Stimulated activated naive CD4-positive, alpha-beta T cell (primary cell): ENCODE measurements at places on chromosomes 11 and 22.

GRCh38 chr11:21121991-21122390, 452.6 kb downstream of the NELL1 start:
- no peak for DNase-seq

GRCh38 chr11:117229411-117229810, 2.5 kb downstream of the PCSK7 start:
- DNase-seq, result no peak

- DNase-seq, result no peak
Observed at GRCh38 chr22:50074551-50075530, 10.4 kb downstream of the MLC1 start.

DNA sequence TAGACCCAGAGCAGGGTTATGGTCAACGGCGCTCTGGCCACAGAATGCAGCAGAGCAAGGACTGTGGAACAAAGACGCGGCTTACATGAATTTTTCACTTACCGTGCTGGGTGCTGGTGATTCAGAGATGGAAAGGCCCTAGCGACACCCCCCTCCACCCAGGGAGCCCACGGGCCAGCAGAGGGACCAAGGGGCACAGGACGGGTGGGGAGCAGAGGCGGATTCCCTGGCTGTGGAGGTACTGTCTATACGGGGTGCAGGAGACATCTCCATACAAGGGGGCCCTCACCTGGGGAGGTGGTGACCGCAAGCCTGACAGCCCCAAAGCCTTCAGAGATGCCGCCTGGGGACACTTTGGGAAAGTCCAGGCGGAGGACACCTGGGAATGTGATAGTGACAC, 1.1 kb upstream of the SEPTIN5 start:
- DNase-seq, result no peak
